ENCODE measurements at places on chromosomes 11 and 22.
A peak's percentile ranks its signal among the peaks of the same experiment; 100 is the strongest.

DNA sequence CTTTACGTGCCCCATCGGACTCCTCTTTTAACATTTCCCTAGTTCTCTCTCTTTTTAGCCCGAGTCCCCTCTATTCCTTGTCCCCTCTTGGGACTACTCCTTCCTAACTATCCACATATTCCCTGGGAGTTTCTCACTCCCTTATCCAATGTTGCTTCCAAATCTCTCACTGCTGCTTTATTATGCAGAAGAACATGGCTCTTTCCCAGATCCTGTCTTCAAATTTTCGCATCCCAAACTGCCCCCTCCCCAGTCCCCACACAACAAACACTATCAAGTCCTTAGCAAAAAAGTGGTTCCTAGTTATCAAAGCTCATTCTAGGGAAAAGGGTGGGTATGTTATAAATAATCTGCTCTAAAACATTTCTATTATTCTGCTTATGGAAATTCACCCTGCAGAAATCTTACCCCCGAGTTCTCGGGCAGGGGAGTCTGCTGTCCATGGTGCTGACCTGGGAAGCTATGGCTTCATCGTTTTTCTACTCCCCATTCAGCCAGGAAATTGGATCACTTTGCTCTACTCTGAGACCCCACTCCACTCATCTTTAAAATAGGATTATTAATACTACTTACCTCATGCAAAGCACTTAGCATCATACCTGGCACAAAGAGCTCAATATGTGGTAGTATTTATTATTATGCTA, 393.5 kb downstream of the BUD13 start:
- no peak for DNase-seq

- DNase-seq, result no peak
These were observed 54.7 kb upstream of the LYVE1 start for GRCh38 chr11:10622957-10623791.

DNA sequence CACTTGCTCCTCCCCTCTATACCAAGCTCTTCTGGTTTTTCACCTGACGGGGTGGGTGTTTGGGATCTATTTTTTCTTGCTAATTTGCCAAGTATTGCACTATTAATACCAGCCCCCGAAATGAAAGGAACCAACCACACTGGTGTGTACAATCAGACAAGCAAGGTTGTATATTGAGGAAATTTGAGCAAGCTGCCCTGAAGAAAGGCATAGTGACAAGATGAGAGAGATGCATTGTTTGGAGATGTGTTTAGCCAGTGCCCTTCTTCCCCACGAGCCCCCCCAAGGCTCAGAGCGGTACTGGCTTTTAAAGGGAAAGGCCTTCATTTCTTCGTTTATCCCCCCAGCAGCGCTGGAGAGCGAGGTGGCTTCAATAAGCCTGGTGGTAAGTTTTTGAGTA, 15.2 kb upstream of the GAS2L1 start:
- no peak for DNase-seq

GRCh38 chr11:44057340-44057739, 8.7 kb upstream of the ACCS start:
- no peak for DNase-seq

DNA sequence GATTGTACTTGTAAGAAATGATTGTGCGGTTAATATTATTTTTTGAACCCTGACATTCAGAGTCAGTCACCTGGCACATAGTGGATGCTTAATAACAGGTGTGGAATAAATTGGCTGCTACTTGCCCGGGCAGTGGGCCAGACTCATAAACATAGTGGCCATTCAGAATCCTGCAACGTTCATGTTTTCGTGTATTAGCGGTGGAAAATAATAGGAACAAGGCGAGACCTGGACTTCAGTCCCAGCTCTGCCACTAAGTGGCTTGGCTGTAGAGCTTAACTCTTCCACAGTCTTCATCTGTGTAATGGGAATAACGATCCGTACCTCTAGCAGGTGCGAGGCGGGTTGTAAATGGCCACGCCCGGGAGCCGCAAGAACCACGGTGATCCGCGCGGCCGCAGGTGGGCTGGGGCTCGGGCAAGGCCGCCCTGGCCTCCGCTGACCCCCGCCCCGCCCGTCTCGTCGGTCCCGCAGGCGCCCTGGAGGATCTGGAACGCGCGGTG, 761 bp upstream of the TMEM25 start:
- DNase-seq, result no peak

DNA sequence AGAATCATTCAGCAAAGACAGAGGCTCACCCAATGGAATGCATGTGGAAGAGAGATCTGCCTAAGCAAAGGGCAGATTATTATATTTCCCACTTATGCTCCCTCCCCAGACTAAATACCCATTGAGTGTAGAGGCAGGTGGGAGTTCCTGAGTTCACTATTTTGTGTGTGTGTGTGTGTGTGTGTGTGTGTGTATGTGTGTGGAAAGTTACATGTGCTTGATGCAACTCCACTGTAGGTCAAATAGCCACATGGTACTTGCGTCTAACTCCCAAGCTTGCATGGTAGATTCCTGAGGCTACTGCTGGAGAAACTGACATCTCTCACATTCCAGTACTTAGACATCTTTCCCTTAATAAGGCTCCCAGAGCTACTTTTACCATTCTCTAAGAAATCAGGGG, 3.4 kb upstream of the COPB1 start:
- no peak for DNase-seq

- DNase-seq, result no peak
These were observed 4.6 kb downstream of the TMEM9B start for GRCh38 chr11:8959546-8960166.

GRCh38 chr11:5689551-5689983, at the start of gene TRIM22:
Gene TRIM22, plus strand, starts transcription at chr11:5689790. Its CDS starts 6,443 bp downstream, at chr11:5696233.
- peak; percentile 5 for DNase-seq

GRCh38 chr11:15650105-15650938, 535.6 kb downstream of the INSC start:
- peak; percentile 73 for DNase-seq

- DNase-seq, result no peak
These were observed 73.2 kb upstream of the OPCML start for GRCh38 chr11:133605482-133605881.

DNA sequence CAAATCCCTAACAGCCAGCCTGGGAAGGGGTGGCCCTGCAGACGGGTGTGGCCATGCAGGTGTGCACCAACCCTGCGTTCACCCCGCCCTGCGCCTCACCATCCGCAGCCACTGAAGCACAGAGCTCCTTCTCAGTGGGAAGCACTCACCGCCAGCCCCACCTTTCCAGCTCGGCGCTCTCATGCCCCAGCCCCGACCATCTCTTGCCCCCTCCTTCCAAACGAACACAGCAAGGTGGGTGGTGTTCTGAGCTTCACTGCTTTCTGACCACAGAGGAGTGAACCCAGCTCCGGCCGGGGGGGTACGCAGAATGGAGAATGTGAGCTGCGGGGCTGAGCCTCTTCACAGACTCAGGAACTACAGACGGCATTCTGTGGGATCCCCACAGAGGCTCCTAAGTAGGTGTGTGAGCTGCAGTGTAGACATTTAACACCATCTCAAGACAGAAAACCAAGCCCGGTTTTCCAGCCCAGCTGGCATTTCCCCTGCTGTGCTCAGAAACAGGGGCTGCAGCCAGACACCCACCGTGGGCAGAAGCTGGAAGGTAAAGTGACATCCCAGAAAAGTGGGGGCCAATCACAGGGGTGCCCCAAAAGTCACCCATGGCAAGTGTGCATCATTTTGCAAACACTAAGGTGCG, 88.4 kb upstream of the RTL6 start:
- no peak for DNase-seq

DNA sequence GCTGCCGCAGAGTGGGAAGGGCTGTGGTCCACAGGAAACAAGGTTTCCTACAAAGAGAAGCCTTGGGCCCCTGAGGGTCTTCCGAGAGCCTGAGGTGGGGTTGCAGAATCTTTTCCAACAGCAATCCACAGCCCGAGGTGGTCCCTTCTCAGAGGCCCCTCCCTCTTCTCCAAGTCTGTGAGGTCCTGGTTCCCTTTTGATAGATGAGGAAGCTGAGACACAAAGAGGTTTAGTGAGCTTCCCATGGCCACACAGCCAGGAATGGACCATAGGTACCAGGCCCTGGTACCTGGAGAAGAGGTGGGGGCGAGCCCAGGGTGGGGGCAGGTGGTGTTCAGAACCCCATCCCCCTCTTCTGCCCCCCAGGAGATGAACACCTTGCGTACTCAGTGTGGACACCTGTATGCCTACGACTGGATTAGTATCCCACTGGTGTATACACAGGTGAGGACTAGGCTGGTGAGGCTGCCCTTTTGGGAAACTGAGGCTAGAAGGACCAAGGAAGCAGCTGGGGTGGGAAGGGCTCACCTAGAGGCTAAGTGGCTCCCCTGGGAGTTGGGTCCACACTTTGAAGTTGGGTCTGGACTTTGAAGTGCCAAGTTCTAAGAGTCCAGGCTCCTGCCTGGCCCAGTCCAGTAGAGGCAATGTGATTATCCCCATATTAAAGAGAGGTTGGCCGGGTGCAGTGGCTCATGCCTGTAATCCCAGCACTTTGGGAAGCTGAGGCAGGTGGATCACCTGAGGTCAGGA, 7.0 kb downstream of the BEST1 start:
- no peak for DNase-seq

DNA sequence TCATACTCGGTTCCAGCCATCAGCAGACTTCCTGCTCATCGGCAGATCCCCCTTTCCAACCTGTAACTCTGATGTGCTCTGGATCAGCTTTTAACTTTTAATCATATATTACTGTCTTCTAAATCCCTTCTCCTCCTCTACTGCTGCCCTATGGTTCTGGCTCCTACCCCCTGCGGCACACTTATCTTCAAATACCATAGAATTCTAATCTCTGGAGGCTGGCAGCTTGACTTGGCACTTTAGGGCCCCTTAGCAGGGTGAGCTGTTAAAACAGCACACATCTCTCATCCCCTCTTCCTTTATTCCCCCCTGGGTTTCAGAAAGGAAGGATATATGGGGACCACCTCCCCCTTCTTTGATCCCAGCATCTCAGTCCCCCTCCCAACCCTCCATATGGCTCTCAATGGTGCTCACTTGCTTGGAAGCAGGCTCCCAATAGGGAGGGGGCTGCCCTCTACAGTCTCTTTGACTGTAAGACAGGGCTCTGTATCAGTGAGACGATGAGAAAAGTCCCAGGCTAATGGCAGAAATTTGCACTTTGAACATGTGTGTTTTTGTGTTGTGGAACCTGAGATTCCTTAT, 4.4 kb upstream of the CNTF start:
- DNase-seq, result no peak

DNA sequence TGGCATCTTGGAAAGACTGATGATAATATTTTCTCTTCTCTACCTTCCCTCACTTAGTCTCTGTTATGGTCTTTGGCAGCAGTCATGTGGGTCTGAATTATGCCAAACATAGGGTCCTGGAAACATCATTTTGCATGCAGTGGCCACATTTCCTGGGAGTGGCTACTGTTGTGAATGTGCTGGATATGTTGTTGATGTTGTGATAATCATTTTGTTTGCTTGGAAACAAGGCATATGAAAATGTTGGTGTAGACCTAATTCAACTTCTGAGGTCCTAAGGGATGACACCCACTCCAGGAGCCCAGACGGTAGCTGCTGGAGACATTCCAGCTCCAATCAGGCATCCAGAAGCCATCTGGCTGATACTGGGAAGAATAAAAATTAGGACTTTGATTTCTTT, 109.7 kb downstream of the DCDC1 start:
- no peak for DNase-seq

GRCh38 chr11:44747836-44748235, 21.1 kb downstream of the TSPAN18 start:
- DNase-seq, result no peak

DNA sequence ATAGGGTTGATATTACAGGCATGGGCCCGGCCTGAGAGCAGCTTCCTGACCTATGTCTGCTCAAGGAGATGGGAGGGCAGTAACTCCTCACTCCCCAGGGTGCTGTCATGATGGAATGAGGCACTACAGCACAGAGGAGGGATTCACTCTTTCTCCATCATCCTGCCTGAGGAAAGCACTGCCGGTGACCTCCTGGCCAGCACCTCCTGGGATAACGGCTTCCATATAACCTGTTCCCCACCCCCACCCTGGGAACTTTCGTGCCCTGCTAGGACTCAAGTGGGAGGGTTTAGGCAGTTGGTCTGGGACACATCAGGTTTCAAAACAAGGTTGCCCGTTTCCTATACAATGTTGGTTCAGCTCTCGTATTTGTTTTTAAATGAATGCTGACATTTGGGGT, 42.7 kb upstream of the MN1 start:
- DNase-seq, result no peak

DNA sequence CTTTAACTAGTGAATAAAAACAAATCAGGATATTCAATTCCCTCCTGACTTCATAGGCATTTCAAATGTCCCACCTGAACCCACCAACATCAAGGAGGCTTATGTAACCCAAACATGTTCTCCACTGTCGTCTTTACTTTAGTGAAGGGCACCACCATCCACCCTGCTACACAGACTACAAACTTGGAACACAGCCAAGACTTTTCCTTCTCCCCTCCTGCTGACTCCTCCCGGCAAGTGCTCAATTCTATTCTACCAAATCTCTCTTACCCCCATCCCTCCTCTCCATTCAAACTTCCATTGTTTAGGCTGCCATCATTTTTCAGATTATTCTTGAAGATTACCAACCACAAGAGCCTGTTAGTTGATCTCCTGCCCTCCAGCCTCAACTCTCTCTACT, 24.3 kb downstream of the SAAL1 start:
- no peak for DNase-seq

- DNase-seq, result peak; percentile 49
These were observed 273.2 kb downstream of the TENM4 start for GRCh38 chr11:79167510-79168188.

DNA sequence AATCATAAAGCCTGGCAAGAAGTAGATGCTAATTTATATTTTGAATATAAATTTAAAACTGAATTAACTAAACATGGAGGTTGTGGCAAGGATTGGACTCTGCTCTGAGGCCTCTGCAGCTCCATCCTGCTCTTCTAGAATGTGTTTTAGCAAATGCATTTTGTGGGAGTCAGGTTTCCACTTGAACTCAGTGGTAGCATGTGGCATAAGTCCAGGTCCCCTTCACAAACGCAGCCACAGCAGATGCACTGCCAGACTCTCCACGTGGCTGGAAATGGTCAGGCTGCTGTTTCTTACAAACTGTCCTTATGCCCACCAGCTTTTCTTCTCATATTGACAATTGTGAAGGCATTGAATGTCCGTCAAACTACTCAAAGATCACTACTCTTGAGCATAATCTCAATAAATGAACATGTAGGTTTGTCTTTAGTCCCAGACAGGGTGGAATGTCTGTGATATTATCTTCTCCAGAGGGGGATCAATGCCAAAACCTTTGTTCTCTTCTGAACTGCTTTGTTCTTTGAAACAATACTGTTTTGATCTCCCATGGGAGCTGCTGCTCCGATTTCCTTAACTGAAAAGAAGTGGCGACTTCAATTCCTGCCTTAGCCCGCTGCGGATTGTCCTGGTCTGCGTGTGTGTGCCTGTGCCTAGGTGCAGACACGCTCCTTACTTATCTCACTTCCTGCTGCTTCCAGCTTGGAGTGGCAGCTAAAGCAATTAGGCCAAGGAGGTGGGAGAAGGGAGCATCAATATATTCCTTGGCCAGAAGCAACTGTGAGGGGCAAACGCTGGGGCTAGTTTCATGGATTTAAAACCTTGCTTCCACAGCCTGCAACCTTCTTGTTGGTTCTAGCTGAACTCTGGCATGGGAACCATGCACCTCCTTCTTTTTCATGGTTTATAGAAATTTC, 24.2 kb downstream of the EIF4G2 start:
- no peak for DNase-seq
